ENCODE measurements at places on chromosomes 1 and 21.

DNA sequence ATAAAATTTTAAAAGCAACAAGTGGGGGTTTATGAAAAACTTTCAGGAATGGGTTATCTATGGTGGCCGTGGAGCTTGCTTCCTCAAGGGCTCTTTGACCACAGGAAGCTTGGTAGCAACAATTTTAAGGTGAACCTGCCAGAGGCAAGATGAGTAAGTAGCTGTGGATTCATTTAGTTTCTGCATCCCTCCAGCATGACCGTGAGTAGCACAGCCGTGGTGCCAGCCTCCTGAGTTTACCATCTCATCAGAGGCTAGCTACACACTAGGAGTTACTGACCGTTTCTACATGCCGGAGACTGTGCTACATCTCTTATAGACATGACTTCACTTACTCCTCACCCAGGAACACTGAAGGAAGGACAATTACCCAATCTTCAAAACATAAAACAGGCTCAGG is 30.1 kb upstream of the PLEKHG5 start:
- no peak for DNase-seq

DNA sequence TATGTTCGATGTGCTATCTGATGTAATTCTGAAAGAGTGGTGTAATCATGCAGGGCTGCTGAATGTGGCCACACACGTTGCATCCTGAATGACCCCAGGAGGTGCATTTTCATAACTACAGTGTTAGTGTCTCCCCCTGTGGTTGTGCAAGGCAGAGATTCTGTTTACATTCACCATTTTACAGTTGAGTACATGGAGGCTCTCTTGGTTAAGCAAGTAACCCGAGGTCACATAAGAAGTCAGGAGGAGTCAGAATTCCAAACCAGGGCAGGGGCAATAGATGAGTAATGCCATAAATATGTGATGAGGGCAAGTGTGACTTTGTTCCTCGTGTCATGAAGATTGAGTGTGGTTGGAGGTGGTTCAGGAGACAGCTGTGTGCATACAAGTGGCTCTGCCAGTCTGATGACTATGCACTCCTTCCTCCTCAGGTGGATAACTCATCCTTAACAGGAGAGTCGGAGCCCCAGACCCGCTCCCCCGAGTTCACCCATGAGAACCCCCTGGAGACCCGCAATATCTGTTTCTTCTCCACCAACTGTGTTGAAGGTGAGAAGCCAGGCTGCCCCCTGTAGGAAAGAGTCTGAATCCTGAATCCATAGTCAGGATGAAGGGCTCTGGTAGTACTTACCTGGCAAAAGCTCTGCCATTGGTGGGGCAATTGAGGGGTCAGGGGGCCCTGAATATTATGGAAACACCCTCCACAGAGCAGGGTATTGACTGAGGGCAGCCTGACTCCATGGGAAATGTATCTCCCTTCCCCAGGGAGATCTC is 9.3 kb downstream of the ATP1A2 start:
- no peak for DNase-seq

DNA sequence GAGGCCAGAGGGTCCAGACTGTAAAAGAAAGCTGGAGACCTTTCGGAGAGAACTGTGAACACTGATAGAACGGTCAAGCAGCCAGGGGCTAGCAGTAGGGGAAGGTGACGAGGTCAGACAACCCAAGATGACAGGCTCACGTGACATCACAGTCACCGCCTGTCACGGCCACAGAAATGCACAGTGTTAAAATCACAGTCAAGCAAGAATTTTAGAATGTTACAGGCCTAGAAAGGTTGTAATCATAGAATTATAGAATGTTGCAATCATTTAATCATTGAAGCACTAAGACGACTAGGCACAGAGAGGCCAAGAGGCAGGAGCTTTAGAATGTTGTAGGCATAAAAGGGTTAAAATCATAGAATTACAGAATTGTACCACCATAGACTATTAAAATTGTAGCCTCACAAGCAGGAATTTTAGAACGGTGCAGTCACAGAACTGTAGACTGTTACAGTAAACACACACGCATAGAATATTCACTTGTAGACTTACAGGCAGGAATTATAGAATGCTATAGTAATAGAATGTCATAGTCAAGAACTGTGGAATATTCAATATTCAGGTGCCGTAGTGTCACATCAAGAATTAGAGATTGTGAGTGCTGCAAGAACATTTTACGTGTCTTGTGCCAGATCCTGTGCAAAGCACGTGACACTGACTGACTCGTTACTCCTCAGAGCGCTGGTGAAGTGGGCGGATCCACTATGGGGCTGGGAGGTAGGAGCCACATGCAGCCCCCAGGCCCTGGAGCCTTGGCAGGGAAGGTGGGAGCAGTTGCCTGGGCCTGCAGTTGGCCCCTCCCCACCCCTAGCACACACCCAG is 118.1 kb downstream of the EPHB2 start:
- no peak for DNase-seq

DNA sequence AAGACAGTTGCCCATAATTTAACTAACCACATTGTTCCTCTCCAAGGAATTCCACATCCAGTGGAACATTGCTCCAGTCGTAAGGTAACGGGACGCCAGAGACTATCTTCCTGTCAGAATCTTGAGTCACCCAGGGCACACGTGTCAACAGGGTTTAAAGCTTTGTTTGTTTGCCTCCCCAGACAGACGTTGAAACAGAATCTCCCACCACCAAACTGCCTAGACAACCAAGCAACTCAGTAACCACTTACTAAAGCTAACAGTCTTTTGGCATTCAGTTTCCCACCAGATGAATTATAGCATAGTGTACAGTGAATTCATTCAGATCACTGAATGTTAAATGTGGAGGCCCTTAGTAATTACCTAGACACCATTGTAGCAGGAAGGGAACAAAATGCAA is 439.5 kb downstream of the PLPP3 start:
- no peak for DNase-seq

DNA sequence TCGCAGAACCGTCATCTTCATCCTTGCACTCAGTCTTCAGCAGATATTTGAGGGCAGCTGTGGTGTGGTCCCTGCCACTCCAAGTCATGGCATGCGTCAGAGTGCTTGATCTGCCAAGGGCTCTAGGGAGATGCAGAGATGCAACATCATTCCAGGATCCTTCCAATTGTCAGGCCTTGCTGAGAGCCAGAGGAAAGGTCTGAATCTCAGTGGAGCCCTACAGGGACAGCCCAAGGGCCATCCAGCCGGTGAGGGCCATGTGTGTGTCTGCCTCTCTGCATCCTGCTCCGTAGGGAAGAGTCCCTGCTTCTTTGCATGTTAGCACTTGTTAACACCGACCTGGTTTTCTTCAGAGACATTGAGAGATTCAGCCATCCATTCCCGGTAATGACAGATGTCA is 17.6 kb downstream of the MAPKAPK2 start:
- no peak for DNase-seq

- no peak for DNase-seq
These were observed 22.1 kb upstream of the DISP1 start for GRCh38 chr1:222792744-222793143.

DNA sequence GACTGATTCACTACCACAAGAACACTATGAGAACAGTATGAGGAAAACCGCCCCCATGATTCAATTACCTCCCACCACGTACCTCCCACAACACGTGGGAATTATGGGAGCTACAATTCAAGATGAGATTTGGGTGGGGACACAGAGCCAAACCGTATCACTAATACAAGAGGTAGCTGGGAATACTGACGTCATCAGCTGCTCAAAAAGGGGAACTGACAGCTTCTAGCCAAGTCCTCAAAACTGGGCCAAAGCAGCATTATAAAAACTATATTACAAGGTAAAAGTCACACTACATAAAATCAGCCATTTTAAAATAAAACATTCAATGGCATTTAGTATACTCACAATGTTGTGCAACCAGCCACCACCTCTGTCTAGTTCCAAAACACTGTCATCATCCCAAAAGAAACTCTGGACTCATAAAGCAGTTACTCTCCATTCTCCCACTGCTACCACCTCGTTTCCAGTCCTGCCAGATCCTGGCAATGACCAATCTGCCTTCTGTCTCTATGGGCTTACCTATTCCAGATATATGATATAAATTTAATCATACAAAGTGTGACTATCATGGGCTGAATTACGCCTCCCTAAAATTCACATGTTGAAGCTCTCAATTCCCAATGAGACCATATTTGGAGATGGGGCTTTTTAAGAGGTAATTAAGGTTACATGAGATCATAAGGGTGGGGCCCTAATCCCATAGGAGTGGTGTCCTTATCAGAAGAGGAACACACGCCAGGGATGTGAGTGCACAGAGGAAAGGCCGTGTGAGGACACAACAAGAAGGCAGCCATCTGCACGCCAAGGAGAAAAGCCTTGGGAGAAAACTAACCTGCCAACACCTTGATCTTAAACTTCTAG is 192.1 kb downstream of the SETD4 start:
- no peak for DNase-seq

- DNase-seq, result no peak
These were observed 116.9 kb upstream of the TIAM1 start for GRCh38 chr21:31460980-31461379.

DNA sequence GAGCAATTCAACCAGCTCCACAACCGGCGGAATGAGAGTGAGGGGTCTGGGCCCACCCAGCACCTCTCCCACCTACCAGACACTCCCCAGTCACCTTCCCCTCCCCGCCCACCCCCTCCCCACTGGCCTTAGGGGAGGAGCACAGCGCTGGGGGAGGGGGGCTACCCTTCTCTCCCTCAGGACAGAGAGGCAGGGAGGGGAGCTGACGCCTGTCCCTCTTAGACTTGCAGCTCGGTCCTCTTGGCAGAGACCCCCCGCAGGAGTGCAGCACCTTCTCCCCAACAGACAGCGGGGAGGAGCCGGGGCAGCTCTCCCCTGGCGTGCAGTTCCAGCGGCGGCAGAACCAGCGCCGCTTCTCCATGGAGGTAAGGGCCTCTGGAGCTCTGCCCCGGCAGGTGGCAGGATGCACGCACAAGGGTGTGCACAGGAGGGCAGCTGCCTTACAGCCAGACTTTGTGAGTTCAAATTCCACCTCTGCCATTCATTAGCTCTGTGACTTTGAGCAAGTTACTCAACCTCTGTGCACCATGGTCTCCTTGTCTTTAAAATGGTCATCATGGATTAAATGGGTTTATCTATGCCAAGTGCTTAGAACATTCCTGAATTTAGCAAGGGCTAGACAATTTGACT is 18.9 kb downstream of the CDK18 start:
- no peak for DNase-seq

DNA sequence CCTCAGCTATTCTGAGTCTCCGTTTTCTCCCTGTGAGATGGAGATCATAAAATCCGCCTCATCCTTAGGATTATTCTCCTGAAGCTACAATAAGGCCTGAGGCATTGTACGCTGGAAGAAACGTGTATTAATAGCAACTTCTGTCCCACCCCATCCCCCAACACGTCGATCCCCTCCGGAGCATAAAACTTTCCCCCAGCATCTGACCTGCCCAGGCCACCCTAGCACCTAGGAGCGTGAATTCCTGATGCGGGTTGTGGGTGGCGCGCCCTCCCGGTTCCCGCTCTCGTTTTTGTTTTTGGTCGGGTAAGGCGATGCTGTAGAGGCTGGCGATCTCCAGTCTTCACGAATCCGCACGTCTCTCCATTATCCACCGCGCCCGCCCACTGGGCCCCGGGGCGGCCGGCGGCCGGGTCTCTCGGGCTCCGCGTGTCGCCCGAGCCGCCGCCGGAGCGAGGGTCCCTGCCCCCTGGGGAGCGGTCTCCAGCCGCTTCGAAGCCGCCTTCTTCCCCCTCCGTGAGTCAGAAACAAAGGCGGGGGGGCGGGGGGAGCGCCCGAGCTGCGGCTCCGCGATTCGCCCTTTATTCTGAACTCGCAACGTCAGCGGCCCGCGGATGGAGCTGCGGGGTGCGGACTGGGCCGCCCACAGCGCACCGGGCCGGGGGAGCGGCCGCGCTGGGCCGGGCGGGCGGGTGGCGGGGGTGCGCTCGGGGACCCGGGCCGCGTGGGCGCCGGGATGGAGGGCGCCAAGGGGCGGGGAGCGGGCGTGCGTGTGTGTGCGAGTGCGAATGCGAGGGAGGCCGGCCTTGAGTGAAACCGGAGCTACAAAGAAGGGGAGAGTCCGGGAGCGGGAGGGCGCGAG is at the start of gene PLEKHO1:
TSS of gene PLEKHO1 (plus strand) at position 646 of the 862 bp plus-strand sequence. CDS start 342 bp downstream, outside the sequence.
- no peak for DNase-seq

GRCh38 chr1:203528063-203528462 is 34.1 kb downstream of the OPTC start:
- DNase-seq, result no peak

DNA sequence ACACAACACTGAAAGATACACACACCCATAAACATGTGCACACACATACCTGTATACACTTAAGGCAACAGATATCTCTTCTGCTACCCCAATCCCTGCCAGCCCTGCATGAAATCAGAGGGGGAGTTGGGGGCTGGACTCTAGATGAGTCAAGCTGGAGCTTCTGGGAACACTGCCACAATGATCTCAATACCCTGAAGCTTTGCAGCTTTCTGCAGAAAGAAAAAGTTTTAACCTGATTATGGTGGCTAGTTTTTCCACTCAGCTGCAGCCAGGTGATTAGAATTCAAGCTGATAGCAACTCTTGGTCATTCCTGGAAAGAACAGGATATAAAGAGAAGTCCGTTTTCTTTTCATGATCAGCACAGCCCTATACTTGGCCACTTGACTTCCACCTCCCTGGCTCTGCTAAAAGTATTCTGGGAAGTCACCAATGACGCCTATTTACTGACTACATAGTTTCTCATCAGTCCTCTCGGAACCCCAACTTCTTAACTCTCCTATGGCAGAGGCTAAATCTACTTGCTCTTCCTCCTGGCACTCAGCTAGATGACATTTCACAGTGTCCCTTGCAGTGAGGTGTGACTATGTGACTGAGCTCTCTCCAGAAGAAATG is 20.7 kb upstream of the DNASE2B start:
- no peak for DNase-seq

GRCh38 chr1:161827786-161828185 is 61.7 kb downstream of the ATF6 start:
- no peak for DNase-seq

GRCh38 chr1:153384958-153385580 is 5.8 kb downstream of the S100A8 start:
- DNase-seq, result no peak

DNA sequence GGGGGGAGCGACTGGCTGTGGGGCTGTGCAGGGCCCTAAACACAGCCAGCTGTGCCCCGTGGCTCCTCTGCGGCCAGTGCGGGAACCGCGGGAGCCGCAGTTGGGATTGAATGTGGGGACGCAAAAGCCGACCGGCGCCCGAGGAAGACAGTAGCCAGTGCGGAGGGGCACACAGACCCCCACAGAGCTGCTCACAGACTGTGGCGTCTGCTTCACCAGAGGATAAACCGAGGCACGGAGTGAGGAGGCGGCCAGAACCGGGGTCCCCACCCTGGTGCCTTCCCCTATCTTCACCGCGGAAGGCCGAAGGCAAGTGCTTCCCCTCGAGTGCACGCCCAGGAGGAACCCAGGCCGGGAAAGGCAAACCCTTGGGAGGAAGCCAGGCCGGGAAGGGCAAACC is 8.7 kb upstream of the TMEM52 start:
- no peak for DNase-seq

GRCh38 chr21:35217504-35218060 is 168.5 kb upstream of the RUNX1 start:
- no peak for DNase-seq

Measured in smooth muscle cell of the brain vasculature (primary cell).